ENCODE measurements at places on chromosomes 5 and 9. TPM values are rescaled to one million over a fixed set of nuclear protein-coding genes. Genes with fewer than 3 reads are reported as not detected.

- no peak for DNase-seq
Measured at GRCh38 chr5:59342181-59342580, 551.3 kb downstream of the PDE4D start.

- DNase-seq = no peak
Measured at GRCh38 chr5:96333391-96333790, 99.7 kb downstream of the PCSK1 start.

The PROB1 gene
- polyA plus RNA-seq = 2.8 TPM

The CMYA5 gene
- polyA plus RNA-seq = 20.6 TPM

GRCh38 chr9:133713150-133713959 is 24.8 kb downstream of the SARDH start:
- DNase-seq = no peak

GRCh38 chr5:124644138-124644537 is 102.3 kb downstream of the ZNF608 start:
- no peak for DNase-seq
